ENCODE measurements at places on chromosomes 2 and 18. TPM values are rescaled to one million over a fixed set of nuclear protein-coding genes. Genes with fewer than 3 reads are reported as not detected.

GRHL1 gene
- 0.40 TPM for total RNA-seq

MC5R gene
- not detected for total RNA-seq

CAVIN2 gene
- total RNA-seq: 388 TPM

KCNG2 gene
- total RNA-seq: 0.13 TPM

FBXO41 gene
- 4.0 TPM for total RNA-seq

MAP3K19 gene
- total RNA-seq: not detected

NYAP2 gene
- not detected for total RNA-seq

CABYR gene
- 0.64 TPM for total RNA-seq

EFHD1 gene
- 0.19 TPM for total RNA-seq

GRCh38 chr2:183037553-183038340 lies 510 bp downstream of the NCKAP1 start:
- DNase-seq: no peak

DNA sequence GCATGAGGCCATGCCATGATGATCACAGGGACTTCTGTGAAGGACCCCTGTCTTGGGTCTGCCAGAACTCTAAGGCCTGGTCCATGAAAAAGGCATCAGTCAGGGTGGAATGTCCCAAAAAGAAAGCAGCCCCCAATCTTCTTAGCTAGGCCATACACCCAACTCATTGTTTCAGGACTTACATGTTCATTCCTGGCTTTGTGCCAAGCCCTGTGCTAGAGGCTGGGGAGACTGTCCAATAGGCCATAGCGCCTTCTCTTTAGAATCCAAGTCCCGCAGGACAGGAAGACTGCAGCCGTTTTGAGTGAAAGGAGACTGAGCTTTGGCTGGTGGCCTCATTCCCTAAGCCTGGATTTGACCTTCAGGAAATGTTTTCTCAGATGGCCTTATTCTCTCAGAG lies 247.3 kb downstream of the PRKCE start:
- no peak for DNase-seq

GRCh38 chr2:68489282-68489681 lies 21.9 kb downstream of the APLF start:
- no peak for DNase-seq

DNA sequence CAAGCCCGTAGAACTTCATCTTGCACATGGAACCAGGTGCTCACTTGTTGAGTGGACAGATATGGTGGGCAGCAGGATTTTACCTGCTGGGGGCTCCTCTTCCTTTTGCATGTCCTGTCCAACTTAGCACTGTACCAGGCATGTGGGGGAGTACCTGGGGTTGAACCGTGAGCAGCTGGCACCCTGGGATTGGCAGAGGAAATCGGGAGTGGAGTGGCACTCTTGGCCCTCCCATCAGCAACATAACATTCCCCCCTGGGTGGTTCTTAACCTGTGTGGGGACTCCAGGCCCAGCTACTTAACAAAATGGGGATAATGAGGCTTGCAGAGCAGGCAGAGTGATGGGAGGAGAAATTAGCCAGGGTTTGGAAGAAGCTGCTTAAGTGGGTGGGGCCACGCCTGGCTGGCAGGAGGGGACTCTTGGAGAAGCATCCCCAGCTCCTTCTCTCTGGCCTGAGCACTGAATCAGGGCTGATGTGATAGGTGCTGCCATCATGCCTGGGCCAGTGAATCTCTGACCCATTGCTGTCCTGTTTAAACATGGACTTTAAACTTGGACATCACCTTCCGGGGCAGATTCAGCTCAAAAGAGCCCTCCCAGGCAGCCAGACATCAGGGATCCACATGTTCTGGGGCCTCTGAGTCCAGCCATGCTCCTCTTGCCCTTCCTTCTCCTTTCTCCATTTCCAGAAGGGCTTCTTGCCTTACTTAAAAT lies 15.5 kb downstream of the FOSL2 start:
- no peak for DNase-seq

DNA sequence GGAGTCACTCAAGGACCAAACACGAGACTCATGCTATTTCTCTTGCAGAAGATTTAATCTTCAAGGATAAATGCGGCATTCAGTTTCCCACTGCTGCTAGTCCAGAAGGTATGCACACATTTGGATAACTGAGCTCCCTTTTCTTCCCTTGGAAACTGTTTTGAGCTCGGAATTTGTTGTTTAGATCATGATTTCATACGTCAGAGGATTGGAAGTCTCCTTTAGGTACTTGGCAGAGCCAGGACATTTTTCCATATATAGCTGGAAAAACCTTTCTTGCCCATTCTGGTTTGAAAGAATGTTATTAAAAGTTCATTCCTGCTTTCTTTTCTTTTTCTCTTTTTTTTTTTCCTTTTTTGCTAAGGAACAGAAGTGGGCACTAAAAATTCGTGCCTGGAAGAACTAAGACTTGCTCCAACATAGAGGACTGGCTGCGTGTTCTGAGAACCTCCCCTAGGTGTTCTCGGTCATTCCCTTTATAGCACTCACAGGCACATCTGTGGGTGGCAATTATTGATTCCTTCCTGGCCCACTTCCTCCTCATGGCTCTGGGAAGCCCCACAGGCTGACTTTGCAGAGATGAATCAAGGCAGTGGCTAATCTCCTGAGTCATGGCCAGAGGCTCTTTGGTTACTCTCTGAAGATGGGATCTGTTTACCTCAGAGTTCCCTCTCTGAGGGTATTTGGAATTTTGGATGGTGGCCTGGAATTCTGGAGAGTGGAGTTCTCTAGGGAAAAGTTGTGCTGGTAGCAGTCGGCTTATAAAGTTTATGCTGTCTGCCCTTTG lies 104.8 kb downstream of the PLCL1 start:
- peak; percentile 81 for DNase-seq

DNA sequence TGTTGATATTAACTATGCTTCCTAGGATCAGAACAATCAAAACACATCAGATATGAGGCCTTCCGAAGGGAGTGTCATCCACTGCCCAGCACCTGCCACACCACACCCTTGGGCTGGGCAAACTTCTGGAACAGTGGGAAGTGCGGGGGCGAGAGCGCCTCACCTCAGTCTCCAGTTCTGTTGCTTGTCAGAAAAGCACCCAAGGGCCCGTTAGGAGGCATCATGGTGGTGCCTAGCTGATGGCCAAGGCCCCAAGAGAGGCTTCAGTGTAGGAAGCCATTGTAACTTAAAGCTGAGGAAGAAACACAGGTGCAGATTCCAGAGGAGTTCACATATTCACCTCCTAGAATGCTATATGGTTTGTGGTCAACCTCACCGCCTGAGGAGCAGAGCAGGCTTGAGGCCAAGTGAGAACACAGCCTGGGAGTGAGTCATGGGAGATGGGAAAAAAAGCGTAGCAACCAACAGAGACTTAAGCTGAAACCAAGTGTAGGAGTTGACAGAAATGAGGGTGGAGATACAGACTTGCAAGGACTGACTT lies 85.1 kb upstream of the ATL2 start:
- DNase-seq: peak; percentile 95

DNA sequence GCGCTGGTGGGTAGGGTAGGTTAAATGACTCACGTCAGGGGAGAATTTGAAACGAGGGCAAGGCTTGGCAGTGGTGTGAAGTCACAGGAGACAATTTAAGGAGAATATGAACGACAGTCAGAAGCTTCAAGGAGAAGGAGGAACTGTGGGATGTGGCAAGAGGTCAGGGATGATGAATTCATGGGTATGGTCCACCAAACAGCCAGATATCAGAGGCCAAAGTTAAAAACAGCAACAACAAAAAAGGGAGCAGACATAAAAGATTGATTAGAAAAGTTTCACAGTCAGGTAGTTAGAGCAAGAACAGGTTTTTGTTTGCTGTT lies 1.4 kb upstream of the ZNF396 start:
- no peak for DNase-seq

GRCh38 chr2:25204190-25204838 lies 35.9 kb upstream of the POMC start:
- DNase-seq: no peak

GRCh38 chr18:39406941-39407340 lies 1841.3 kb upstream of the CELF4 start:
- no peak for DNase-seq

DNA sequence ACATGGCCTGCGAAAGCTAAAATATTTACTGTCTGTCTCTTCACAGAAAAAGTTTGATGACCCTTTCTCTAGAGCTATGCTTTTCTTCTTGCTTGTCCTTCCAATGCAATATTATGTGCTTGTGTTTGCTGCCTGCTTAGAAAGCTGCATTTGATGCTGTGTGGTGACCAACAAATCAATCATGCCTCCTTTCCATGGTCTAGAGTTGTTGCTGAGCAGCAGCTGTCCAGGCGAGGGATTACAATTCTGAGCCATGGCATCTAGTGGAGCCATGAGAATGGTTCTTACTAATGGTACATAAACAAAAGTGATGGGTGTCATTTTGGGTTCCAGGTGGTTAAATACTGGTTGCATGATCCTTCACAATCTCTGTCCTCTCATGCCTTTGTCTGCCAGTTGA lies 1142.1 kb downstream of the DPP10 start:
- no peak for DNase-seq

DNA sequence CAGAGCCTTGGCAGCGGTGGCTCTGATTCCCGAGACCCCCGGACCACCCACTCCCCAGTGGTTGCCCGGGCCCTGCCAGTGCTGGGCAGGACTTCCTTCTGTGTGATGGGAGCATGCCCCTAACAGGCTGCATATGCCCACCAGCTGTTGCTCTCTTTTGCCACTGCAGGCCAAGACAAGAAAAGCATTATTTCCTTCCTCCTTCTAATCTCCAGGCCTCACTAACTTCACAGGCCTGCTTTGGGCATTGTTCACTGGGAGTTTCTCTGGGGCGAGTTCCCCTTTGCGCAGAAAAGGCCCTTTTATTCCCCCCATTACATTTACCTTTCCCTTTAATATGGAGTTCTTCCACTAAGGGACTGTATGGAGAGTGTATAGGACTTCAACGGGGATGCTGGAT lies 249.1 kb upstream of the SIX2 start:
- no peak for DNase-seq

- DNase-seq: peak; percentile 60
Observed at GRCh38 chr2:237488295-237488694, 1.2 kb downstream of the MLPH start.

GRCh38 chr2:217449444-217449843 lies 553.4 kb downstream of the TNS1 start:
- DNase-seq: no peak

- DNase-seq: no peak
Observed at GRCh38 chr2:9697909-9698308, 67.1 kb upstream of the YWHAQ start.

- no peak for DNase-seq
Observed at GRCh38 chr2:1748176-1748740, 3.9 kb upstream of the PXDN start.

DNA sequence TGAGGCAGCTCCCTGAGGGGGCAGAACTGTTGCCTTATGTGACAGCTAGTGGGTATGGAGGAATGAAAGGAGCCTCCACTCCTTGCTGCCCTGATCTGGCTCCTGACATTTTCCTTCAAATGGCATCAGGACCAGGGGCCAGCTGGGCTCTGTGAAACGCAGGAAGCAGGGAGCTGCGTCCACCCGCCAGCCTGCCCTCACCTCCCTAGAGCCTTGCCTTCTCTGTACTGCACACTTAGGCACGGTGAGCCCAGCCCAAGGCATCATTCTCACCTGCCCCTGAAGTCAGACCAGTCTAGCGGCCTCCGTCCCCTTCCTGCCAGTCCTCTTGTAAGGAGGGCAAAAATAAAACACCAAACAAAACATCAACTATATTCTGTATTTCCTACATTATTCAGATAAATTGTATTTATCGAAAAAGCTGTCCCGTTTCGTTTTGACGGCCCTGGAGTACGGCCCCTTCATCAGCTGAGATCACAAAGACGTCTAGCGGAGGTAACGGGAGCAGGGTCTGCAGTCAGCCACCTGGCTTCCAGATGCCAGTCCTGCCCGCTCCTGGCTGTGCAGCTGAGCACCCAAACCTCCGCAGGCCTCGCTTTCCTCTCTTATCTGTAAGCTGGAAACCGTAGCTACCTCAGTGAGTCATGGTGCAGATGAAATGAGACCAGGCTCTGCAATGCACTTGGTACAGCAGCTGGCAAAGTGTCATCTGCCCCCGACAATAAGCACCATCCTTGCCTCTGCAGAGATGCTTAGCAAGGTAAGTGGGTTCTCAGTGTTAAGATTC lies 6.9 kb upstream of the CTDP1 start:
- DNase-seq: no peak

DNA sequence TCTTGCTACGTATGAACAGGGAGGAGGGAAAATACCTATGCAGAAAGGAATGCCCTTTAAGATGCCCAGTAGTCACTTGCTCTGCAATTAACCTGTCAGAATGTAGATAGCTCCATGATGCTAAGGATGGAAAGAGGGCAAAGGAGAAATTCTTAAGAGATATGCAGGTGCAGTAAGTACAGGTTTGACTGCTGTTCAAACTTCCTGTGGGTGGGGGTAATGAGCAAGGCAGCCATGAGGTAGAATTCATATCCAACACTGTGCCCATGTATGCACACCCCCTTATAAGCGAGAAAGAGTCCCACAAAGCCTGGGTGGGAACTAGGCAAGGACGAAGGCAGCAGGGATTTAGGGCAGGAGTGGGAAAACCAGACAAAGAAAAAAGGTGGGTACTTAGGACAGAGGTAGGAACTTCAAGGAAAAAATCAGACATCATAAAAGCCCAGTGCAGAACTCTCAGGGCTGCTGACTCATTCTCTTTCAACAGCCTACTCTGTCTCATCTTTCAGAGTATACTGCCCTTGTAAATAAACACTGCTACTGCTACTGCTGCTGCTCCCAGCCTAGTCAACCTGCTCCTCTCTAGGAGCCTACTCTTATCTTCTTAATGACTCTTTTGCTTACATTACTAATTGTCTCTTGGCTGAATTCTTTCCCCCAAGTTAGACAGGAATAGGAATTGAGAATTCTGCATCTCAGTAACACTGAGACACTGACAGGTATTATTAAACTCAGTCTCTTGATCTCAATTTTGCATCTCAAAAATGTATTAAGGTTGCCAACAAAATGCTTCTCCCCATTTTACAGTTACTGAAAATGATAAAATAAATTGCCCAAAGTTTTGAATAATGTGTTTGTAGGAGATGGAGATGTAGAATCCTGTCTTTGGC lies 189.0 kb downstream of the PTH2R start:
- DNase-seq: no peak

GRCh38 chr2:150640039-150640438 lies 152.6 kb upstream of the RND3 start:
- DNase-seq: peak; percentile 32

DNA sequence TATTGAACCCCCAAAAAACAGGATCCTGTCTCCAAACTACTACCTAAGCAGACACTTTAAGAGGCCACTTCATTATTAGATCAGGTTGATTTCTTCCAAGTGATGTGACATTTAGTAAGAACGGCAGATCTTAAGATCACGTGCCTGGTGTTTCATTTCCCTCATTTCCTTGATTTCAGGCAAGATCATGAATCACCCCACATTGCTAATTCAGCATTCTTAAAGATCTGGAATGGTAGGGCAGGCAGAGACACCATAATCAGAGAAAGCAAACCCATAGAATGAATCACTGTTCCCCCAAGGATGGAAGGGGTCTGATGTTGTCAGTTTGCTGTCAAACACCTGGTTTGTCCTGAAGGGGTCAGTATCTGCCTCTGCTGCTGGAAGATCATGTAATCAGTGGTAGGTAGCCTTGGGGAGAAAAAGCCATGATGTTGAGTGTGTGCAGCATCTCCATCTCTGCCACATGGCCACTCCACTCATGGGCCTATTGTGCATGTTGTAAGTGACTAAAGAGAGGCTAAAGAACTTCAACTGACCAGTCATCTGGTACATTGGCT lies 133.9 kb downstream of the ARHGAP15 start:
- DNase-seq: no peak

- no peak for DNase-seq
Observed at GRCh38 chr2:188598551-188598950, 306.9 kb downstream of the GULP1 start.

GRCh38 chr2:181686576-181687185 lies 6.4 kb upstream of the NEUROD1 start:
- no peak for DNase-seq
